ENCODE measurements at places on chromosomes 13 and 19.

GRCh38 chr13:95117092-95117491 lies 184.2 kb downstream of the ABCC4 start:
- DNase-seq: no peak

DNA sequence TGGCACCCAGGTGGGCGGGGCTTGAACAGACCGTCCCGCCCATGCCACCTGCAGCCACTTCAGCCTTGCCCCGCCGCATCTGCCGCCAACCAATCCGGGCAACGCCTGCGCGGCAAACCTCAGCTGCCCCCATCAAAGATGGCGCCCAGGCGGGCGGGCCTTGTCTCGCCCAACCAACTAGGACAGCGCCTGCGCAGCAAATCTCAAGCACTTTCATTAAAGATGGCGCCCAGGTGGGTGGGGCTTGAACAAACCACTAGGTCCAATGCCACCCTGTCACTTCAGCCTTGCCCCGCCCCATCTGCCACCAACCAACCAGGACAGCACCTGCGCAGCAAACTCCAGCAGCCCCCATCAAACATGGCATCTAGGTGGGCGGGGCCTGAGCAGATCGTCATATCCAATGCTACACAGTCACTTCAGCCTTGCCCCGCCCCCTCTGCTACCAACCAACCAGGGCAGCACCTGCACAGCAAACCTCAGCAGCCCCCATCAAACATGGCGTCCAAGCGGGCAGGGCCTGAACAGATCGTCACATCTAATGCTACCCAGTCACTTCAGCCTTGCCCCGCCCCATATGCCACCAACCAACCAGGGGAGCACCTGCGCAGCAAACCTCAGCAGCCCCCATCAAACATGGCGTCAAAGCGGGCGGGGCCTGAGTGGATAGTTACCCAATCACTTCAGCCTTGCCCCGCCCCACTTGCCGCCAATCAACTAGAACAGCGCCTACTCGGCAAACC lies 1.4 kb downstream of the PEG3 start:
- no peak for DNase-seq

DNA sequence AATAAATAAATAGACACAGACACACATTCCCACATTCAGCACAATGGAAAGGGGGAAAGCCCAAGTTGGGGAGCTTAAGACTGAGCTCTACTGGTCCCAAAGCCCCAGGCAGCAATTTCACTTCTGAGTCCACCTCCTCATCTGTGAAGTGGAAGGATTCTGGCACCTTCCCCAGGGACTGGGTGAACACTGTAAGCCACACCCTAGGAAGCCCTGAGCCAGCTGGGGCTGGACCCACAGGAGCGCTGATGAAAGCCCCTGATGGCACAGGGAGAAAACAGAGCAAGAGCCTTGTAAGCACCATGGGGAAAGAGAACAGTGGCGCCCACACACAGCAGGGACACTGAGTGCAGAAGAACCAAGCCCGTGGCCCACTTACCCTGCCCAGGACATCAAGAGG lies 37.8 kb downstream of the EPS15L1 start:
- no peak for DNase-seq

DNA sequence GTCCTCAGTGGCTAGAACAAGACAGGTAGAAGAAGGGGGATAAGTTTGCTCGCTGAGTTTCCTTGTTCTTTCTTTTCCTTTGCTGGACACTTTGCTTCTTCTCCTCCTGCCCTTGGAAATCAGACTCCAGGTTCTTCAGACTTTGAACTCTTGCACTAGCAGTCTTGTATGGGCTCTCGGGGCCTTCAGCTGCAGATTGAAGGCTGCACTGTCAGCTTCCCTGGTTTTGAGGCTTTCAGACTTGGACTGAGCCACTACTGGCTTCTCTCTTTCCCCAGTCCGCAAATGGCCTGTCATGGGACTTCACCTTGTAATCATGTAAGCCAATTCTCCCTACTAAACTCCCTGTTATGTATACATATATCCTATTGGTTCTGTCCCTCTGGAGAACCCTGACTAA lies 379.8 kb downstream of the NDFIP2 start:
- no peak for DNase-seq

DNA sequence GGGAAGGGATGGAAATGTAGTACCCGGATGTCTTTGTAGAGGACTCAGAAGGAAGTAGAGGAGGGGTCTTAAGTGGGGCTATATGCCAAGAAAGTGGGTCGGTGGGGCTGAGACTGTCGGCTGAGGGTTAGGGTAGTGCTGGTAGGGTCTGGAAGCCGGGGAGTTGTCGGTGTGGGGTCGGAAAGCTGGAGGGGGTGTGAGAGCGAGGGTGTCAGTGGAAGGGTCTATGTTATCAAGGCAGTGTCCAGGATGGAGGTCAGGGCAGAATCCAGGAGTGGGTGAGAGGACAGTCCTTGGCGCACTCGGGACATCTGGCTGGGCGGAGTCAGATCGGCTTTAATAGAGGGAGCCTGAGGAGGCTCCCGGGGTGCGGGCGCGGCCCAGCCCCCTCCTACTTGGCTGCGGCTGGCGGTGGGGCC lies 1.7 kb downstream of the HSPB6 start:
- no peak for DNase-seq

GRCh38 chr13:109868578-109869311 lies 82.4 kb upstream of the IRS2 start:
- DNase-seq: no peak

- no peak for DNase-seq
Measured at GRCh38 chr13:108315991-108316390, 46.5 kb downstream of the TNFSF13B start.

GRCh38 chr13:108266321-108266990 lies 3.1 kb upstream of the TNFSF13B start:
- DNase-seq: no peak

DNA sequence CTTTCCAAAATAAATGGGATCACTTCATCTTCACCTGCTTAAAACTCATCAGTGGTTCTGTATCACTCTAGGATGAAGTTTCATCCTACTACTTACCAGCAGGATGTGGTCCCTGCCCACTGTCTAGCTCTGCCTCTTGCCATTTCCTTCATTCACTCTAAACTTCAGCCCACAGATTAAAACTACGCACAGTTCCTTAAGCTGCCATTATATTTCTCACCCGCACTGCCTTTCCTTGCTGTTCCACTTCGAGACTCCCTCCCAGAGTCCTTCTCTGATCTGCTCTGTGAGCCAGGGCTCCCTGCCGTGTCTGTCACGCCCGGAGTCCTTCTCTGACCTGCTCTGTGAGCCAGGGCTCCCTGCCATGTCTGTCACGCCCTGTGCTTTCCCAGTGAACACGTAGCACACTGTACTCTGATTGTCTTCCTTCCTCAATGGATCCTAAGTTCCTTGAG lies 52.0 kb upstream of the NPAS1 start:
- no peak for DNase-seq

DNA sequence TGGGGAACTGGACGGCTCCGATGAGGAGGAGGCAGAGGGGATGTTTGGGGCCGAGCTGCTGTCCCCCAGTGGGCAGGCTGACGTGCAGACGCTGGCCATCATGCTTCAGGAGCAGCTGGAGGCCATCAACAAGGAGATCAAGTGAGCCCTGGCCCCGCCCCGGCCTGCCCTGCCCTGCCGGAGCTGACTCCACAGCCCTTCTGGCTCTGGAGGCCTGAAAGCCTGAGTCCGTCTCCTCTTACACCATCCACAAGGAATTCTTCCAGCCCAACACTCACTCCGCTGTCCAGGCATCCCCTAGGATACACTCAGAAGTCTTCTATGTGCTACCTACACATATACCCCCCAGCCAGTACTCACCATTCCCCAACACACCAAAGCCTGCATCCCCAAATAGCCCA lies 17.4 kb downstream of the PPFIA3 start:
- DNase-seq: no peak

GRCh38 chr13:111462221-111462764 lies 141.9 kb downstream of the TEX29 start:
- no peak for DNase-seq

DNA sequence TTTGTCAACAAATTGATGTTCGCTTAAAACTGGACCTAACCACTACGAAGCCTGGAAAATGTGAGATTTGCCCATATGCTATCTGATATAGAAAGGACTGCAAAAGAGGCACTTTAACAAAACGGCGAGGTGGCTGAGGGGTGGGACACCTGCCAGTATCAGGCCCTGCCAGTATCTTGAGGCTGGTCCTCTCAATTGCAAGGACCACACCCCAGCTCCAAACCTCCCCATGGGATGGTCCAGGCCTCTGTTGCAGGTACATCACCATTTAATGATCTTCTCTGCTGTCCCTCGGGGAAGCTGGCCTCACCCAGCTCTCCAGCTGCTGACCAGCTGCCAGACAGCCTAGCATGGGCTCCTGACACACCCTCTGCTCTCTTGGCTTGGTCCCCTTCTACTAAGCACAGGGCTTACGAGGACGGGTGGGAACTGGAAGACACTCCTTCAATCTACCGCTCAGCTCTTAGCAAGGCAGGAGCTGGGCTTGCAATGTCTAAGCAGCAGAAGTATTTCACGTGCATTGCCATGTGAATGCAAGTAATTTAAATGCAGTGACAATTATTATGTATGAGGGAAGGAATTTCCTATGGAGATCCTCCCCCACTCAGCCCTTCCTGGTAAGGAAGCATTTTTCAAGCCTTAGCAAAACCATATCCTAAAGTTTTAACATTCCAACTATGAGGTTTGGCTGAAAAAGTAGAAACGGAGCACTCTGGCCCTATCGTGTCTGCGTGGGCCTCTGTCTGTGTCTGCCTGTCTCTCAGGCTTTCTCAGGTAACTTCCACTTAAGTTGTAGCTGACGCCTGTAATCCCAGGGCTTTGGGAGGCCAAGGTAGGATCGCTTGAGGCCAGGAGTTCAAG lies 63.9 kb downstream of the LATS2 start:
- DNase-seq: no peak

DNA sequence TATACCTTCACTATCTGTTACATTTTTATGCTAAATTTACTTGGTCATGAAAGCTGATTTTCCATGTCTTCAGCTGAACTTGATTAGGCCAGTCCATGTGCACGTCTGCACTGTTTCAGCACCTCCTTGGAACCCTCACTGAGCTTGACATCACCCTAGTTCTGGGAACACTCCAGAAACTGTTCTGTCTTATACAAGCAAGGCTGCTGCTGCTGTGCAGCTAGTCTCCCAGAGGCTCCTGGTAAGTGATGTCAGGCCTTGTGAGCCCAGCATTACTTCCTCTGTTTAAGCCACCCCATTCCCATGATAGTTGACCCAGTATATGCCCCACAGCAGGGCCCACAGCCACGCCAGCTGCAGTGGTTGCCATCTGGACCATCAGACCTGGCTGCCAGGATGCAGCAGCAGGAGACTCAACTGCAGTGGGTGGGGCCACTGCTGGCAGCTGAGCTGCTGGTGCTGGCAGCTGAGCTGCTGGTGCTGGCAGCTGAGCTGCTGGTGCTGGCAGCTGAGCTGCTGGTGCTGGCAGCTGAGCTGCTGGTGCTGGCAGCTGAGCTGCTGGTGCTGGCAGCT lies 90.5 kb upstream of the AKAP11 start:
- no peak for DNase-seq

GRCh38 chr19:2226840-2227360 lies 9.2 kb downstream of the PLEKHJ1 start:
- DNase-seq: no peak

- no peak for DNase-seq
Measured at GRCh38 chr13:98860491-98860890, 108.0 kb upstream of the SLC15A1 start.

DNA sequence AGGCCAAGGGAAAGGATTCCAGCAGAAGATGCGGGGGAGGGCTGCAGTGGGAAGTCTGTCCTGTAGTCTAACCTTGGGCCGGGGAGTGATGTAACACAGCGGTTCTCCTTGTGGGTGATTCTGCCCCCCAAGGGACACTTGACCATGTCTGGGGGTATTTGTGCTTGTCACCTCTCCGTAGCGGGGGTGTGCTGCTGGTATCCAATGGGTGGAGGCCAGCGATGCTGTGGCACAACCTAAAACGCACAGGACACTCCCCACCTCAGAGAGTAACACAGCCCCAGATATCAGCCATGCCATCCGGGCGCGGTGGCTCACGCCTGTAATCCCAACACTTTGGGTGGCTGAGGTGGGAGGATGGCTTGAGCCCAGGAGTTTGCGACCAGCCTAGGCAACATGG lies 36.3 kb downstream of the ZNRF4 start:
- no peak for DNase-seq

- DNase-seq: no peak
Measured at GRCh38 chr13:37662624-37663023, 64.1 kb upstream of the POSTN start.

GRCh38 chr13:104592127-104592526 lies 1525.9 kb upstream of the SLC10A2 start:
- no peak for DNase-seq

GRCh38 chr13:30140973-30141372 lies 166.4 kb downstream of the KATNAL1 start:
- no peak for DNase-seq

- DNase-seq: no peak
Measured at GRCh38 chr19:6663236-6664201, 6.4 kb downstream of the TNFSF14 start.

- no peak for DNase-seq
Measured at GRCh38 chr13:42333613-42334328, 61.8 kb downstream of the AKAP11 start.

GRCh38 chr13:33251131-33251661 lies 34.4 kb downstream of the STARD13 start:
- peak; percentile 50 for DNase-seq

- DNase-seq: no peak
Measured at GRCh38 chr19:49463960-49464740, 9.9 kb upstream of the FLT3LG start.

GRCh38 chr13:48275507-48275906 lies 28.0 kb upstream of the RB1 start:
- no peak for DNase-seq

DNA sequence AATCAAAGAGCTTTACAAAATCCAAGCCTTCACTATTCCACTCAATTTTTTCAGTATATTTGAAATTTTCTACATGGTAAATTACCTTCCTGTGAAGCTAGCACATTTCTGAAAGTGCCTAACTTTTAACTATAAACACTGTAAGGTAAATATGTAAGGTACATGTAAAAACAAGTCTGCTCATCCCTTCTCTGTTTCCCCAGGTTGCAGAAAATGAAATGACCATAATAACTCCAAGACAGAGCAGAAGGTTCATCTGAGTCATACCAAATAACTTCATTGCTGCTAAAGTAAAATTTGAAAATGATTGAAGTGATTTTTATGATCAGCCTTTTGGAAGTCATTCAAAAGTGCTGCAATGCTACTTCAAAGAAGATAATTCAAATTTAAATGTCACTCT lies 28.6 kb downstream of the FGF14 start:
- DNase-seq: no peak

DNA sequence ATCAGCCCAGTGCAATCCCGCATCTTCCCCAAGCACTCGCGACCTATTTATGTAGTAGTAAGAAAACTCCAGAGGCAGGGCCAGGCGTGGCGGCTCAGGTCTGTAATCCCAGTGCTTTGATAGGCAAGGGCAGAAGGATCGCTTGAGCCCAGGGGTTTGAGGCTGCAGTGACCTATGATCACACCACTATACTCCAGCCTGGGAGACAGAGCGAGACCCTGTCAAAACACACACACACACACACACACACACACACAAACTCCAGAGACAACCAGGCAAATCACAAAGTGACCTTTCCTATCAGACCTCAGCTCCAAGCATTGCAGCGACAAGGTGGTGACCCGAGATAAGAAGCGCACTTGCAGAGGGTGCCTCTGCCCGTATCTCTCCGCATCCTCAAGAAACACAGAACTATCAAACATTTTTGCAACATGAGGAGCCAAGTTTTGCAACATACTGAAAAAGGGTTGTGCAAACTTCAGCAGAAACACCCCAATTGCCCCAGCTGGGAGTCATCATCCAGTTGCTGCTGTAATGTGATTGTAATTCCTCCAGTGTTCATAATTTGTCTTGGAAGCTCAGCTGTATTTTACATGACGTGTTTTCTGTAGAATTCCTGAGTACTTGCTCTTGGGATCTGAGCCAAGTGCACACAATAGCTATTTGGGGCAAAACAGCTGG lies 8.7 kb upstream of the KLF2 start:
- DNase-seq: peak; percentile 50

Data from PC-9 (cell line).